CD8-positive, alpha-beta T cell (primary cell): ENCODE measurements at places on chromosomes 1 and 21.

DNA sequence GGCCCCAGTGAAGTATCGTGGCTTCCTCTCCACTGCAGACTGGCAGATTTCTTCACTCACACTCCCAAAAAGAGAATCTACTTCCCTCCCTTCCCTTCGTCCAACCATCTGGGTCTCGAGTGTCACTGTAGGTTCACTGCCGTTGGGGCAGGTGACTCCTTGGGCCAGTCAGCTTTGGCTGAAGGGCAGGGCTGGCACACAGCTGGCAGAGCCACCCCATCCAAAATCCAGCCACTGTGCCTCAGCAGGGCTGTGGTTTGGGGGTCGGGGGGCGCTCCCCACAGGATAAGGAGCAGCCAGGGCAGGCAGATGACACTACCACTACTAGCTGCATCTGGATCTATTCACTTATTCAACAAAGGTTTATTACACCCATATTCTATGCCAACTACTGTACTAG, 9.8 kb downstream of the PINK1 start:
- DNase-seq = no peak

DNA sequence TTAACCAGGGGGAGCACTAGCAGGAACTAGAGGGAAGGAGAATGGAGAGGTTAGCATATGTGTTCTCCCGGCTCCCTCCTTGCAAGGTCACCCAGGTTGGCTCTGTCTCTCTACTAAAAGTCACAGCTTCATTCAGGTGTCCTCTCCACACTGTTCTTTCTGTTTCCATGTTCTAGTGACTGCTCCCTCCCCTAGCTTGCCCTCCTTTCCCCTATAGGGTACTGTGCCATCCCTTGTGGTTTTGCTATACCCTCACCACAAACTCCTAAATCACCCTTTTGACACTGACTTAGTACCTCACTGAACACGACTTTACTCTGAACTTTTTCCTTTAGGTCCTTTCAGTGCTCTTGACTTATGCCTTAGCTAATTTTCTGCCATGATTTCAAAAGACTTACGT, 389.3 kb downstream of the ST6GALNAC3 start:
- no peak for DNase-seq

GRCh38 chr1:50841791-50842387, 118.2 kb downstream of the FAF1 start:
- no peak for DNase-seq

DNA sequence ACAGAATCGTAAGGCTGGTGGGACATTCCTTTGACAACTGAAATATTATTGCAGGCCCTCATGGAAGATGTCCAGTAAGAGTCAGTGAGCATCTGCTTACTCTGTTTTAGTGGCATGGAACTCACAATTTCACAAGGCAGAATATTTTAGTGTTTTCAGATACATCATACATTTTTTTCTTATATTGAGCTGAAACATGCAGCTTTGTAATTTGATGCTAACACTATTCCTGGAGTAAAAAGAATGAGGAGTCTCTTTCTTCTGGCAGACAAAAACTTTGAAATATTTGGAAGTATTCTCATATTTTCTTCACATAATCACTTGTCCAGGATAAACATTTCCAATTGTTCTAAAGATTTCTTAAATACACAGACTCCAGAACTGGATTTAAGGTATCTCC, 17.7 kb downstream of the CLDN17 start:
- no peak for DNase-seq

DNA sequence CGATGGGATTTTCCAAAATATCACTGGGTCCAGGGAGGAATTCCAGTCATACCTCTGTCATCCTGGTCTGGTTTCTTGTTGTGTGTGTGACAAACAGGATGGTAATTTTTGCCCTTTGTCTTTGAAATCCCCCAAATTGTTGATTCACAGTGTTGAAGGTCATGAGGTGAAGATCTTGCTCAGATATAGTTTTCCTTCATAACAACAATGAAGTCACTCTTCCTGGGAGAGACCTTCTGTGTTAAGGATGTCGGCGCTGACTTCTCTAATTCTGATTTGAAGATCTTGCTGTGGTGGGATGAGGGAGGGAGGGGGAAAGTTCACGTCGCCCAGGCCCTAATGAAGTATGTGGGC, 32.2 kb upstream of the MPZL1 start:
- DNase-seq = no peak

- DNase-seq = no peak
Observed at GRCh38 chr1:154833841-154834240, 36.2 kb downstream of the KCNN3 start.

GRCh38 chr1:8598060-8598724, 219.2 kb downstream of the RERE start:
- DNase-seq = no peak

GRCh38 chr1:206823727-206824126, 41.7 kb upstream of the IL20 start:
- no peak for DNase-seq

DNA sequence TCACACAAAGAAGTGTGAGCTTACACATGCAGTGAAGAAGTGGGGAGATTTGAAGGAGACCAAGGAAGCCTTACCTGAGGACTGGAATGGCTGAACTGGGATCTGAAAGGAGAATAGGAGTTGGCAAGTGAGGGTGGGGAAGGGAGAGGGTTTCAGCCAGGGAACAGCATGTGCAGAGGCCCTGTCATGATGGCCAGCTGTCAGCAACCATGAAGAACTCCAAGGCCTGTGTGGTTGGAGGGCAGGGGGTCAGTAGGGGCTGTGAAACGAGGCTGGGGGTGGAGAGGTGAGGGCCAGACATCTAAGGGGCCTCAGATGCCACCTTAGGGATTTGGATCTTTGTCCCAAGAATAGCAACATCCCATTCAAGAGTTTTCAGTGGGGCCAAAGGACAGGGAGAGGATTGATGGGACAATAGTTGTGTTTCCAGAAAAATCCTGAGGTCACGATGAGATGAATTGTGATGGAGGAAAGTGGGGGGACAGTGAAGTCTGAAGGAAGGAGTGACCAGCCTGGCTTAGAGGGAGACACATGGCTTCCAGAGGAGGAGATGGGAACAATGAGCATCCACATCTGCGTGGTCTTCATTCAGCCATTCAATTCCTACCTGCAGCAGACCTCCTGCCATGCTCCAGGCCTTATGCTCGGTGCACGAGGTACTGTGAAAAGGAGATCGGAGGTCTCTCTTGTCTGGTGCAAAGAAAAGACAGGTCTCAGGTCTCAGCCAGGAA, 187.6 kb downstream of the MATN1 start:
- DNase-seq = no peak

GRCh38 chr1:19800076-19800804, 524 bp upstream of the TMCO4 start:
- DNase-seq = peak; percentile 34

DNA sequence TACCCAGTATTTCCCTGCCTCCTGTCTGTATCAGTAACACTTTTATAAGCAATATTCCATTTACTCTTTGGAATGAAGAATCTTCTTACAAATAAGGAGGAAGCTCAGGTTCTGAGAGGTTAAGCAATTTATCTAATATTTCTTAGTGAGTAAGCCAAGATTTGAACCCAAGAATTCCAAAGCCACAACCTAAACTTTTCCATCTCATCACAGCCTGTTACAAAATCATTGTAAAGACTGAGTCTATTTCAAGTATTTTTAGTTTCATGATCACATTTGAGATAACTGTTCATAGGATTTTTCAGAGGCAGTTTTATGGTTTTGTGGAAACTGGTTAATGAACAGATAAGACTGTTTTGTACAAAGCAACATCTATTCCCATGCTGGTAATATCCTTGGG, 29.8 kb upstream of the HHAT start:
- DNase-seq = no peak

- no peak for DNase-seq
Observed at GRCh38 chr1:236733653-236734052, 47.4 kb downstream of the ACTN2 start.

- no peak for DNase-seq
Observed at GRCh38 chr1:109267743-109268300, 15.1 kb downstream of the PSRC1 start.

DNA sequence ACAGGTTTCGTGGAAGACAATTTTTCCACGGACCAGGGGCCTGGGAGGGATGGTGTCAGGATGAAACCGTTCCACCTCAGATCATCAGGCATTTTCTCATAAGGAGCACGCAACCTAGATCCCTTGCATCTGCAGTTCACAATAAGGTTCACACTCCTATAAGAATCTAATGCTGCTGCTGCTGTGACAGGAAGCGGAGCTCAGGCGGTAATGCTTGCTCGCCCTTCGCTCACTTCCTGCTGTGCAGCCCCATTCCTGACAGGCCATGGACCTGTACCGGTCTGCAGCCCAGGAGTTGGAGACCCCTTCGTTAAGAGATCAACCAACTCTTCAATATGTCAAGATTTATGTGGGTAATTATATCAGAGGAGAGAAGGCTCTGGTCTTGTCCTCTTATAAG, 3.3 kb upstream of the DHX9 start:
- no peak for DNase-seq

GRCh38 chr1:230824551-230824918, 43.8 kb downstream of the C1orf198 start:
- no peak for DNase-seq

- no peak for DNase-seq
Observed at GRCh38 chr1:89907727-89908212, 86.9 kb downstream of the LRRC8D start.

DNA sequence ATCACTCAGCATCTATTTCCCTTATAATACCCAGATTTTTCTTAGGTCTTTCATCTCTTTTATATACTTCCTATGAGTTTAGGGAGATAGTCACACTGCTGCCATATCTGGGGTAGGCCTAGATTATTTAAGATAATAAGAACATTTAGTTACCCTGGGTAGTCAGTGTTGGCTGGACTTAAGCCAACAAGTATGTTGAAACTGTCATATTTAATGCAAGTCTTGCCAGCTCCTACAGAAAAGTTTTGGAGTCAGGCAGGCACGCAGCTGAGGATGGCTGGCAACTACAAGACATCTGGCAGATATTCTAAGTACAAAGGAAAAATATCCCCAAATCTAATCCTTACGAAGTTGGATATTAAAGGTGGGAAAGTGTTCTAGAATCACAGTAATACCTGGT, 19.2 kb upstream of the DEPDC1 start:
- DNase-seq = no peak

DNA sequence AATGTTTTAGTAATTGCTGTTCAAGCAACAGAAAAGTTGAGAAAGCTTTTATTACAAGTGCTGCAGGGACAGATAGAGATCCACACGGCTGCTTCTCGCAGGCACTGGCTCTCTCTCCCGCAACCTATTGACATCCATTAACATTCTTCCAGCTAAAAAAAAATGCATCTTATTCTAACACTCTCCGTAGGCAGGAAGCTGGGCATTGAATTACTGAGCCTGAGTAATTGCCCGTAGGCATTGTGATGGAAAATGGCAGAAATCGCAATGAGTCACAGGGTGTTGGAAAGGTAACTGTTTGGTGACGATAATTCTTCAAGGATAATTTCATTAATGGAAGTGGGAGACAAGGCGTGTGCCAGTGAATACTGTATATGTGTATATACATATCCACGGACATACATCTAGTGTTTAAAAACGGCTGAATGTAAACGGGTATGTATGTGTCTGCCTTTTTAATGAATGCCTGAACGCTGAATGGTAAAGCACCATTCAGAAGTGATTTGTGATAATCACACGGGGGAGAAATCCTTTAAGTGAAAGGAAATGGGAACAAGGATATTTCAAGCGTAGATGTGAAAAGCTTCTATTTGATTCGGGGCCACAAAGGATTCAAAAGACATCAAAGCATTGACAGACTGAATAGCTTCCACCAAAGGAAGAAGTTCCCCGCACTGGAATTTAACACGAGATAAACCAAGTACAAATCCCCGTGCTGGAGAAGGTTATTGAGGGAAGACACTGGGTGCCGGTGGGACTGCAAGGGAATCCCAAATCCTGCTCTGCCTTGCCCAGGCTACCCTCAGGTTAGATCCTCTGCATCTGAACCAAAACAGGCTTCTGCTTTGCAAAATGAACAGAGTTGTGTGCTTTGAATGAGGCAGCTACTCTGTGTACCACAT, 567.2 kb downstream of the NPHP4 start:
- no peak for DNase-seq

DNA sequence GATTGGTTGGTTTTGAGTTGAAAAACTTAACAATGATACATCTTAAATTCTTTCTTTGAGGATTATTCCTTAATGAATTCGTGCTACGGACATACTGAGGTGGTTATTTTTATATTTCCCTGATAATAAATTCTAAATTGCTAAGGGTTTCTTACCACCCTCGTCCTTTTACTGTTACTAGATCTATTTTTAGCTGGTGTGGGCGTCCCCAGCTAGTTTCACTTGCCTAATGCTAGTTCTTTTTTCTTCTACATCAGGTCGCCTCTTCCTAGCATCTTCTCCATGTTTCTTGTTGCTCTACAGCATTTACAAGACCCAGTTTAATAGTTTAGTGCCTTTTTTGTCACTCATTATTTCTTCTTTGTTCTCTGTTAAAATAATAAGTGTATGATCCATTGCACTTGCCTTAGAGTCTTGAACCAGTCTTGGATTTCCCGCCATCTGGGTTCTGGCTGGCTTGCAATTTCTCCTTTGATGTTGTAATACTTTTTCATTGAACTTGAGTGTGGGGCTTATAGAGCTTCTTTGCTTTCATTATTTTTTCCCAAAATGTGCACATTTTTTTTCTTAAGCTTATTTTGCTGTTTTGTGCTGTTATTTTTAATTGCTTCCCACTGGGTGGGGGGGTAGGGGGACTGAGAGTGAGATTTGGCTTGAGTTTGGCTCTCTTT, 677 bp upstream of the HSD11B1 start:
- DNase-seq = no peak

DNA sequence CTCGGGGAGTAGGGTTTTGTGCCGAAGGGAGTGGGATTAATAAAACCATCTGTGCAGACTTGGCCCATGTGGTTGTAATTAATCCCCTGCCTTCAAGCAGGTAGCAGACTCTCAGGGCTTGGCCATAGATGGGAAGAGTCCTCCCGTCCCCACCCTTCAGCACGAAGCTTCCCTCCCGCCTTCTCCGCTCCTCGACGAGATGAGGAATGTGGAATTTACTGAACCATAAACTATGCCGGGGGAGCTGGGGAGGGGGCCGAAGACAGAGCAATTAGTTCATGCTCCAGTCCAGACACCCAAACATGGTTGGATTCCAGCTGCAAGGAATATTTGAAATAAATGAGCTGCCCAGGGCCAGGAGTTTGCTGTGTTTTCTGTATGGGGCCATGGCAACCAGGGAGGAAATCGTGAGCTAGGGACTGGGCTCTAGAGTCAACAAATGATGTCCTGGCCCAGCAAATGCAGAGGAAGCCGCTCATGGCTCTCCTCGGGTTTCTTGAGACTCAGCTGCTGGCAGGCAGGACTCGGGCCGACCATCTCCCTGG, 78.8 kb downstream of the SPSB1 start:
- DNase-seq = no peak

DNA sequence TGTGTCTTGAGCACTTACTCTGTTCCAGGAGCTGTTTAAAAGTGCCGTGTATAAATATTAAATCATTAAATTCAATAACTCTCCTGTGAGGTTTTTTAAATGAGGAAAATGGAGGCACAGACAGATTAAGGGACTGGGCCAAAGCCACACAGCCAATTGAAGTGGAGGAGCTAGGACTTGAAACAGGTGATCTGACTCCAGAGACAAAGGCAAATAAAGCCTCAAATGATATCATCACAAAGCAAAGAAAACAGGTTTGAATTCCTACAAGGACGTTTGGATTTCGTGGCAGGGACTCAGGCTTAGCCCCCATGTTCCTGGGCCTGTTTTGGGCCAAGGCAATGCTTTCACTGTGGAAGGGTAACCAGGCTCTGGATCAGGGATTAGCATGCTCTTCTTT, 45.2 kb upstream of the DMBX1 start:
- no peak for DNase-seq
